ENCODE measurements at places on chromosomes 2 and 18. TPM values are rescaled to one million over a fixed set of nuclear protein-coding genes. Genes with fewer than 3 reads are reported as not detected.

DNA sequence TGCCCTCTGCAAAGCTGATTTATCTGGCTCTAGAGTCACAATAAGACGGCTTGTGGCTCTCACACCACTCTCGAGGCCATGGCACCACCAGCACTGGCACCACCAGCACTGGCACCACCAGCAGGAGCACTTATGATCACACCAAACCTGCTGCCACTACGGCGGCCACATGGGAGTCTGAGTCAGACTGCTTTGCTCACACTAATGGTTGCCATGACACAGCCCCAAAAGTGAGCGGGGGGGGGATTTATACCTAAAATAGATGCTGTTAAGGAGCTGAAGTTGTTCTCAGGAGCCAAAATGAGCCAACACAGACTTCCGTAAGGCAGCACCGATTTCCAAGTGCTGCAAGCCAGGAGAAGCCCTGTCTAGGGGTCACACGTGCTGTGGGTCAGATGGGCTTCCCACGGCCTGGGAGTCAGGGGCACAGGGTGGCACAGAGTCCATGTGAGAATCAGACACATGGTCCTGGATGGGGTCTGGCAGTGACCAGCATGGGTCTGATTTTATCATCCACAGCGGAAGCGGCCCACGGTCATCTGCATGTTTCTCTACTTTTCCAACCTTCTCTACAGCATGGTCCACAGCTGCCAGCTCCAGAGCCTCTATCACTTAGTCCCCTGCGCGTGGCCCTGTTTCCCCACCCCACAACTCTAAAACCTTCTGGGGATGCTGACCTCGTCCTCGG lies 16.7 kb downstream of the DNMT3A start:
- DNase-seq: no peak

- no peak for DNase-seq
Observed at GRCh38 chr2:31886700-31887099, 124.1 kb downstream of the MEMO1 start.

GRCh38 chr2:218002845-218003180 lies at the start of gene TNS1:
Gene TNS1, minus strand, starts transcription at chr2:218002995. Its CDS starts 123 bp downstream, at chr2:218002872.
- DNase-seq: no peak

DNA sequence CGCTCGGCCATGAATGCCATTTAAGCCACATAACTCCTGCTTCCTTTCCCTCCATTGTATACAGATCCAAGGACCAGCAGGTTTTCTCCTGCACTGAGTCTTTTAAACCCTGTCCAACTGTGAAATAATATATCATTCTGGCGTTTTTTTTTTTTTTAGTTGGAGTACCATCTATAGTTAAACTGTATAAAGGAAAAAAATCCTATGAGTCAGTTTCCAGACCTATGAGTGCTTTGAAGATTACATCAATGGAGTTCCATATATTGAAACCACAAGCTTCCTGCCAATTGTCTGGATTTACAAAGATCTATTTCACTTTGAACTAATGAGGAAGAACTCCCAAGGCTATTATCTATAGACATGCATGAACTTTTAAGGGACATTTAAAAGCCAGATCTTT lies 2.4 kb upstream of the MALT1 start:
- no peak for DNase-seq

- no peak for DNase-seq
Observed at GRCh38 chr18:52312346-52312745, 27.7 kb upstream of the DCC start.

GRCh38 chr2:207352978-207353671 lies 176.6 kb upstream of the CREB1 start:
- DNase-seq: no peak

GCKR gene
- 1.2 TPM for total RNA-seq

- DNase-seq: no peak
Observed at GRCh38 chr2:223420048-223420447, 182.1 kb downstream of the SCG2 start.

IGFBP5 gene
- total RNA-seq: 2.5 TPM

Data from H1 (cell line).